ENCODE measurements at places on chromosomes 7 and 10.

DNA sequence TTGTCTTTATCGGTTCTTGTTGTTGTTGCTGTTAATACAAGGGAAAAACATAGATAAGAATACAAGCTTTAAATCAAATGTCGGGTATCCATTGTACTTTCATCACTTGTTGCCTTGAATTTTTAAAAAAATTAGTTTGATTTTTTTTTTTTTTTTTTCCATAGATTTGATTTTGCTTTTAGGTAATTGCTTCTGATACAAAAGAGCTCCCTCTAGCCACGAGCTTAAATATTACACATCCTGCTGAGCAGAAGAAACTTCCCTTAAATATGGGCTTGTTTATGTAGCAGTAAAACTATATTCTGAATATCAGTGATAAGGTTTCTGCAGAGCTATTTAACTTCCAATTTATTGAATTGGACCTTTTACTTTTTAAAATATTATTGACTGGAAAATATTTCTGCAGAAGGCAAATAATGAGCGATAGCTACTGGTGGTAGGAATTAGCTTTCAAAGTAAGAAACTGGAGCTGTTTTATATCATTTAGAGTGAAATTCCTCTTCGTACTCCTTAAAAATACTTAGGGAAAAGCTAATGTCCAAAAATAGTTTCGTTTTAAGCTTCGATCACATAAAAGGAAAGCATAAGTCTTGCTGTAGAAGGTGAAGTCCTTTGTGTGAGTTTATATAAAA is 216.9 kb downstream of the POLR1F start:
- DNase-seq: peak; percentile 30

DNA sequence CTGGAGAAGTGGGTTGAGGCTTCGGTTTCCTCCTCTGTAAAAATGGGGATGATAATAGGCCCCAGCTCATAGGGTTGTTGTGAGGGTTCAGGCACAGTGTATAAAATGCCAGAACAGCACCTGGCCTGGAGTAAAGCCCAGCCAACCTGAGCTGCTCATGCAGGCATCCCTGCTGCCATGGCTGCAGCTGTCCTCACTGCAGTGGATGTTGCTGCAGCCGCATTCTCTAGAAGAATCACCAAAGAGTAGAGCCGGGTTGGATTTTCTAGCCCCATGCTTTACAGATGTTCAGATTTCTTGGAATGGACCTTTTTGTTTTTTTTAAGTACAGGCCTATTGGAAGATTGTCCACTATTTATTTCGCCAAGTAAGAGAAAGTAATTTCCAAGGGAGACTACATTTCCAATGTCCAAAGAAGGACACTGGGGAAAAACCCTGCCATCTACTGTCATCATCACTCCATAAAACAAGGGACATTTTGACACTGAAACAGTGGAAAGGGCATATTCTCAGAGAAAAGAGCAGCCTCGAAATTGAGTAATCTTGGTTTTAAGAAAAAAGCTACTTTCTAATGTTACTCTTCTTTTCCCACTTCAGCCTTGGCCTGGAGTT is 147.5 kb upstream of the TCF7L2 start:
- no peak for DNase-seq

DNA sequence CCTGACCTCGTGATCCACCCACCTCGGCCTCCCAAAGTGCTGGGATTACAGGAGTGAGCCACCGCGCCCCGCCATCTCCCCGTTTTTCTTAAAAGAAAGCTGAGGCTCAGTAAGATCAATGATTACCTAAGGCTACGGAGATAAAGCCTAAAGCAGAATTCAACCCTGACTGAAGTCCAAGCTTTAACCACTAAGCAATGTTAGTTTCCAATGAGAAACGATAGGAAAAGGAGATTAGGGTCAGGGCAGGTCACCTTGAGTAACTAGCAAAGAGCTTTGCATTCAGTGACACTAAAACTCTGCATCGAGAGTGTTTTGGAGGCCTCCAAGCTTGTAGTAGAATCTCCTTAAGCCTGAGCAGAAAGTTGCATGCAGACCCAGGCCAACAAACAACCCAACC is 17.6 kb upstream of the PRXL2A start:
- DNase-seq: no peak

DNA sequence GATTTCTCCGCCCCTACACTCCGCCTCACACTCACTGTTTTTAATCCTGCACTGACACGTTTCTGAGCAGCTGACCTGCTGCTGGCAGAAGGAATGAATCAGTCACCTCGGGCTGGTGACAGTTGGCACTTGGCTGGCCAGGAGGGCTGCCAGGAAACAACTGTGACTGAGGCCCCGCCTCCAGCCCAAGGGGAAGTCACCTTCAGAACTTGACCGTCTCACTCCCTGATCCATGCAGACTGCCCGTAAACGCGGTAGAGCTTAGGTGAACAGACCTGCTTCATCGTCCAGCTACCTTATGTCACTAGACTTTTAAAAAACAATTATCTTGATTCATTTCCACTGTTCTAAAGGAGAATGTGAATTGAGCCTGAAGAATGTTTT is 107.5 kb downstream of the DOCK1 start:
- DNase-seq: peak; percentile 90

GRCh38 chr10:71496927-71497762 is 100.4 kb downstream of the CDH23 start:
- no peak for DNase-seq

DNA sequence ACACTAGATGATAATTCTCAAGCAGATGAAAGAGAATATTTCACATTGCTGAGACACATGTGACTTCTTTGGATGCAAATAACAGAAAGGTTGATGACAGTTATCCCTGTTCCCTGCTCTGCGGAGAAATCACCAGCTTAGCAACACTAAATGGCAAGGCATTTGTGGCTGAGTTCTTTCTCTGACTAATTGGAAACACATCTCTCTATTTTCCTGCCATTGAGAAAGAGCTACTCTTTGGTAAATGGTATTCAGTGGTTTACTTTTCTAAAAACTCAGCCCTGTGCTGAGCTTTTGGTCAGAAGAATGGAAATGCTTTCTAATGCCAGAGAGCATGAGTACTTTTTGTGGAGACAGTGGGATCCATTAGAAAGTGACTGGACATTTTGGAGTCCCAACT is 771.4 kb downstream of the LRMDA start:
- DNase-seq: peak; percentile 58

DNA sequence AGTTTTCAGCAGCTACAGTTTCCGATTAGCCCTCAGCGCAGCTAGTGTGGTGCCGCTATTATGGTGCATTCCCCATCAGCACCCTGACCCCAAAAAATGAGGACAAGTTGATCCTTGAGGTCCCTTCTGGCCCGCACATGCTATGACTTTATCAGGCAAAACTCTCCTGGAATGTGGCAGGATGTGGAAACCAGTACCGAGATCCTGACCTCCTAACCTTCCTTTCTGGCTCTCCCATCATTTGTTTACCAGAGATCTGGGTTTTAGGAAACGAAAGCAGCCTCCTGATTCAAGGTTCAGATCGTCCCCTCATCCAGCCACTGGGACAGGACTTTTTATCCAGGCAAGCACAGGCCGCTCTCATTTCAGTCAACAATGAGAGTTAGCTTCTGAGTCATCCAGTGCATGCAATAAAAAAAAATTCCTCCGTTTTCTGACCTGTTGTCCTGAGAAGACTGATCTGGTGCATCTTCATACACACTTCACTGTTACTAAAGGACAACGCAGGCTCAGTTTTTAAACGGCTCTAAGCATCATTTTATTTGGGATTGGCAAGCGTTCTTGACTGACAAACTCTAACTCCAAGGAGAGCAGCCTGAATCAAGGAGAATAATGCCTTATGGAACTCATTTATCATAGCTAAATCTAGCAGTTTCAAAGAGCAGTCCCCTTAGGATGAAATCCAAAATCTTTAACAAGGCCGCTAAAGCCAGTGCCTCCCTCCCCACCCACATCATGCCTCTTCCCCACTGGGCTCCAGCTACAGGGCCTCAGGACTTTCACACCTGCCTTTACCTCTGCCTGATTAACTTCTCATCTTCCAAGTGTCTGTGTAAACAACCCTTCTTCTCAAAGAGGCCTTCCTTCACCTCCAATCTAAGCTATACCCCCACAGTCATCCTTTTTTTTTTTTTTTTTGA is 17.1 kb downstream of the PDLIM1 start:
- DNase-seq: peak; percentile 97
